Right ventricle myocardium inferior (tissue), 1 donor: ENCODE measurements at places on chromosomes 3 and 15.

GRCh38 chr3:105722943-105723556 lies 145.8 kb downstream of the CBLB start:
- no peak for DNase-seq

DNA sequence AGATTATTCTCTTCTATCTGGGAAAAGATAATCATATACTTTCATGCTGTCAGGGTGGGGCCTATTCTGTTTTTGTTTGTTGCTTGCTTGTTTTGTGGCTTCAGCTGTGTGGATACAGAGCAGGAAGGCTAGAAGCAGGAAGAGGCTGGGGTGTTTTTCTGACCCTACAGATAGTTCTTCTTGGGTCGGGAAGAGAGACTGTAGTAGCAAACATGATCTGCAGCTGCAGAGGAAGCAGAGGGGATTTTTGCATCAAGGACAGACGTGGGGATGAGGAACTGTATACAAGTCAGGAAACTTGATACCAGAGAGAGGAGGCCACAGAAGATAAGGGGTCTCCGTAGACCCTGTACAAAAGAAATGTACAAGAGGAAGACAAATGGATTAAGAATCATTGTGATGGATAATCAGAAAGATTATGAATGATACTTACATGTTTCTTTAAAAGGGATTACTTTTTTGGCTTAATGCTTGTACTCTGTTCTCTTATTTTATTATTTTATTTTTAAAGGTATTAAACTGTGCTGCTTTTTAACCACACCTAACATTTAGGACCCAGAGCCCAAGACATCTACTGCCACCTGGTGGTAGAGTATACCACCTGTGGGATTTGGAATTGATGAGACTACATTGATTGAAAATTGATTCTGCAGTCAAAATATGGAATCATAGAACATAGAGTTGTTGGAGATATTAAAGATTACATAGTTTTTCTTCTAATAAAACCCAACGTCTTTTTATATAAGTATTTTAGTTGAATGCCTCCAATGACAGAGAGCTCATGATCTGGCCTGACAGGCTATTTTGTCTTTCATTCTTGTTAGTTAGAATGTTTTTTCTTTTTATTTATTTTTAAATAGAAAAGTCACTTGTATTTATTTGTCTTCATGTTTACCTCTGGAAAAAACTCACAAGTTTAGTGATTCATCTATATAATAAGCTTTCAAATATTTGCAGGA lies 87.3 kb upstream of the ROPN1 start:
- no peak for DNase-seq

- DNase-seq, result no peak
Measured at GRCh38 chr15:53555226-53555625, 204.2 kb downstream of the WDR72 start.

- DNase-seq, result no peak
Measured at GRCh38 chr3:112736805-112737566, 96.0 kb upstream of the CCDC80 start.

DNA sequence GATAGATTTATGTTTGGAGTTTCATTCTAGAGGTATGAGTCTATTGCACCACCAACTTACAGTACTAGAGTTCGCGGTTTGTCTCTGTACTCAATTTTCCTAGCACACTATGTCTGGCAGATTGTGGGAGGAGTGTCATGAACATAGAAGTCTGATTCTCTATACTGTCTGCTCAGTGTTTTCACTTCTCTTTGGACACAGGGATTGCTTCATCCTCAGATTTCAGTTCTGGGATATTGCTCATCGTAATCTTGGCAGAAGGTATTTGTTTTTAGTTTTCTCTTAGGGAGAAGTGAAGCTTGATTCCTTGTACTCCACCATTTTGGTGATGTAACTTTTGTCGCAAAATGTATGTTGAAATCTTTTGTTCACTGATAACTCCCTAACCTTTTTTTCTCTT lies 27.8 kb upstream of the AZI2 start:
- no peak for DNase-seq

- DNase-seq, result no peak
Measured at GRCh38 chr3:21062831-21063294, 688.1 kb downstream of the ZNF385D start.

DNA sequence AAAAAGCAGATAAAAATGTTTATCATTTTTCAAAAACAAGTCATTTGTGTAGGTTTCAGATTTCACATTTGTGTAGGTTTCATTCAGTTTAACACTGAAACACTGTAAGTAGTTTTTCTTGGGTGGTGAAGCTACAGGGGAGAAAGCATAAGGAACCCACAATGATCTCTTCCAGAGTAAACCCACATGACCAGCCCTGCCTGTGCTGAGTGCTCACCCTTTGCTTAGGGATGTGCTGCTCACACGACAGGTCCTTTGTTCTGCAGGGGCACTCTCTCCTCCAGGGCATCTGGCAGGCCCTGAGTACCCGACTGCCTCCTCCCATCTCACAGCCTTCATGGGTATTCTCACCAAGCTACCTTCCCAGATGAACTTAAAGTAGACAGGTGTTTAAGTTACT lies 28.9 kb downstream of the ZXDC start:
- DNase-seq, result no peak

- DNase-seq, result no peak
Measured at GRCh38 chr3:182618085-182618732, 175.1 kb upstream of the ATP11B start.

- DNase-seq, result no peak
Measured at GRCh38 chr3:88725440-88726165, 381.8 kb upstream of the EPHA3 start.
